CMK (cell line): ENCODE measurements at places on chromosomes 13 and 19.

DNA sequence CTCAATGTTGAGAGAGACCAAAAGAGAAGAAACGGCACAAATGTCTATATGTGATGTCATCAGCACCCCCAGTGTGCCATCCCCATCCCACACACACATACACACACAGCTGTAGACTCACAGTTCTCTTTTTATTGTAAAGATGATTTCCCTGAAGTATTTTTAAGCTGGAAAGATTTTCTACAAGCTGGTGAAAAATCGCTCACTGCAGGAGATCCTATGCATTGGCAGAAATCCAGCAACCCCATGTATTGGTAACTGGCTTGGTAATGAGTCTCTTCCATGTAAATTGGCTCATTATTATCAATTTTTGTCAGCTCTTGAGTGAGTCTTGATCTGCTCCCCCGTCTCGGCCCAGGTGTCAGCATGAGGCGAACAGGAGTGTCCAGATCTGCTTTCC lies 107.1 kb upstream of the UQCRFS1 start:
- DNase-seq: no peak

DNA sequence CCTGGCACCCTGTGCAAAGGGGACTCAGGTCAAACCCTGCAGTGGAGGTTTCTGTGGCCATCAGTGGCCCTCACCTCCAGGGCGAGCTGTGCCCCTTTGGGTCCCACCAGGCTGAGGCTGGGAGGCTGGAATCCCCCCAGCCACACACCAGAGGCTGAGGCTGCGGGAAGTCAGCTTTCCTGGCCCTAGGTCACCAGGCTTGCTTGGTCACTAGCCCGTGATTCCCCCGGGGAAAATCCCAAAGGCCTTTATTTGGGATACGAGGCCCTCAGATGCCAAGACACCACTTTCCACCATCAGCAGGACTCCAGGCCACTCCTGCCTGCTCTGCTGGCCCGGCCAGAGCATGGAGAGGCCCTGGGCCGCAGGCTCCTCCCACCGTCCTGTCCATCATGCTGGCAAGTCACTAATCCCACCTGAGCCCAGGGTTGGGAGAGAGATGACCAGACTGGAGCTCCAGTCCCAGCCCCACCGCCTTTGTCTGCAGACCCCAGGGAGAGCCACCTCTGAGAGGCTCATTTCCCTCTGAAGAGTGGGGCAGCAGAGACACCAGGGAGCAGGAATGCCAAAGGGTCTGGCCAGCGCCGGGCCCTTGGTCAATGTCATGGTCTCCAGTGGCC lies 4.7 kb downstream of the NKPD1 start:
- DNase-seq: no peak

- DNase-seq: no peak
Observed at GRCh38 chr19:2356036-2356646, 3.9 kb upstream of the TMPRSS9 start.

- DNase-seq: no peak
Observed at GRCh38 chr13:106772006-106772601, 204.2 kb upstream of the ARGLU1 start.

DNA sequence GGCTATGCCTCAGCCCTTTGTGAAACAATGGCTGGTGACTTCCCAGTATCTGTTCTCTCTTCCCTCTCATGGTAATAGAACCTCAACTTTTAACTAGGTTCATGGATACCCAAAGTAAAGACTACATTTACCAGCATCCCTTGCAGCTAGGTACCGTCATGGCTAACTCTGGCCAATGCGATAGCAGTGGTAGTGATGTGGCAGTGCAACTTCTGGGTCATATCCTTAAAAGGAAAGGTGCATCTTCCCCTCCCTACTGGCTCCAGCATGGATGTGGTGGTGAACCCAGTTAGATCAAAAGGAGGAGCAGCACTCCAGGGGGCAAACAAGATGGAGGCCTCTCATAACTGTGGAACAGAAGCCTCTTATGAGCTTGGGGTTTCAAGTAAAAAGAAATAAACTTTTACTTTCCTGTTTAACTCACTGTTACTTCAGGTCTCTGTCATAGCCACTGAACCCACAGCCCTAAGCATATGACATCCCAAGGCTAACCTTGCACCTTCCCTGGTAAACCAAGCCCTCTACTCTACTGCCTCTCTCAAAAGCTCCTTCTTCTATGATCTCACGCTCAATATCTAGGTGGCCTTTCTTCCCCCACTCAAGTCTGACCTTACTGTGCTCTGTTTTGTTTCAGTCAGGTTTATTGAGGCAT lies 104.4 kb downstream of the DOCK9 start:
- DNase-seq: no peak

DNA sequence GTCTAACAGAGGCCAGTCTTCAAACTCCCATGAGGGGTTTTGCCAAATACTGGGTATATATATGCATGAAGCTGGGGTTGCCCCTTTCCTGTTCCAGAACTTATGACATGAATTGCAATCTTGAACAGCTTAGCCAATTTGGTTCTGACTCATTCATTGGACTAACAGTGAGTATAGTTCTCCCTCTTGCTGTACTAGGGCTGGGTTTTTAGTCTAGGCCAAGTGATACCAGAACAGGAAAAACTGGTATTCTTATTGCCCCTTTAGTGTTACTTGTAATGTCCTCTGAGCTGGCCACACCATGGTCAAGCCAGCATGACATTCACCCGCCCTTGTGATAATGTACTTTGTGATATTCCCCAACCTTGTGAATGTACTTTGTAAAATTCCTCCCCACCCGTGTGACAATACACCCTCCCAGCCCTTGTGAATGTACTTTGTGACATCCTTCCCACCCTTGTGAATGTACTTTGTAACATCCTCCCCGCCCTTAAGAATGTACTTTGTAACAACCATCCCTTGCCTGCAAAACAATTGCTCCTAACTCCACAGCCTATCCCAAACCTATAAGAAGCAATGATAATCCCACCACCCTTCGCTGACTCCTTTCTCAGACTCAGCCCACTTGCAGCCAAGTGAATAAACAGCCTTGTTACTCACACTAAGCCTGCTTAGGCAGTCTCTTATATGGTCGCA lies 26.9 kb downstream of the ZNF846 start:
- no peak for DNase-seq

DNA sequence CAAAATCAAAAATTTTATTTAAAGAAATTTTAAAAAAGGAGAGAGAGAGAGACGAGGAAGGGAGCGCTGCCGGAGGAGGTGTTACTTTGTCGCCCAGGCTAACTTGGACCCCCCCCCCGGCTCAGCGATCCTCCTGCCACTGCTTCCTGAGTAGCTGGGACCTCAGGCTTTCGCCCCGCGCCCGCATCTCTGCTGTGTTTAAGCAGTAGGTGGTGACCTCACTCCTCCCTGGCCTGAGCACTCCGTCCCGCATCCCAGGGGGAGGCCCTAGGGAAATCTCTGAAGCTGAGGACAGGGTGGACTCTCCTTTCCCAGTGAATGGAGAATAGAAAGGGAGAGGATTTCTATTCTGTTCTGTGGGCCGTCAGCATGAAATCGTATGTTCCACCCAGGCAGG lies 485 bp upstream of the ZNF845 start:
- DNase-seq: no peak

GRCh38 chr13:23496255-23496654 lies 62.8 kb upstream of the SACS start:
- DNase-seq: no peak

DNA sequence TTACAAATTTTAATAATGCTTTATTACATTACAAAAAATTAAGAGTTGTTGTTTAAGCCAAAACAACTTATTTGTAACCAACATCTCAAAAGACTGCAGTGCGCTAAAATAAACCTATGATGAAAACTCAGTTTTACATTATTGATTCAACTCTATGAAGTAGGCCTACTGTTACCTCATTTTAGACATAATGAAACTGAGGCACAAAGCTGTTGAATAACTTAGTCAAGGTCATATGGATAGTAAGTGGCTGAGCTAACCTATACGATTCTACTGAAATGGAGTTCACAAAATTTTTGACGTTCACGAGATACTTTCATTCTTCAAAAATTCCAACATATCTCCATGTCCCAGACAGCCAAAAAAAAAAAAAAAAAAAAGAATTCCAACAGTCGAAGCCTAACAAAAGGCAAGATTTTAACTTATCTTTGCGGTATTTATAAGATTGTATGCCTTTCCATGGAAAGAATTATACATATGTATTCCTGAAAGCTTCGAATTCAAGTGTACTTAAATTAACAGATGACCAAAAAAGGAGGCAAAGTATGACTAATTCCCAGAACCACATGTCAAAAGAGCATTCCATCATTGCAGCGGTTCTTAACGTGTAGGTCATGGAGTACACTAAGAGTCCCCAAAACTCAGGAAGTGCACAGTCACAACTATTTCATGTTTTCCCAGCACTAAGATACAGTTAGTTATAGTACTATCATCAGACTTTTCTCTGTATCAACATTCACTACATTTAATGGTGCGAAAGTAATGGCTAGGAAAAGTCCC lies 69.4 kb downstream of the PSPC1 start:
- DNase-seq: no peak

DNA sequence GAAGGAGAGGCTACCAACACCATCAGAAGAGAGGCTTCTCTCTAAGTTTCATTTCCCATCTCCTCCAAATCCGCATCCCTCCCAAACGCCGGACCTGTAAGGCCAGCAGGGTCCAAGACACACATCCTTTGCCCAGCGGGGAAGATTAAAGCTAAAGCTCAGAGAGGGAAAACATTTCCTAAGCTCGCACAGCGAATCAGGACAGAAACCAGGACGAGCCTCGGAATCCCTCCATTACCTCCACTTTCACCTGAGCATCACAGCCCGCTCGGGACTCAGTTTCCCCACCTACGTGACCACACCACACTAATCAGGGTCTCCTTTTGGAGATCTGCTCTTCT lies 711 bp upstream of the FOSB start:
- no peak for DNase-seq

GRCh38 chr19:29233591-29233990 lies 20.6 kb upstream of the UQCRFS1 start:
- no peak for DNase-seq

- DNase-seq: no peak
Observed at GRCh38 chr19:35937345-35938281, 1.4 kb downstream of the LRFN3 start.

- DNase-seq: no peak
Observed at GRCh38 chr19:2733930-2734588, 5.8 kb downstream of the SLC39A3 start.

DNA sequence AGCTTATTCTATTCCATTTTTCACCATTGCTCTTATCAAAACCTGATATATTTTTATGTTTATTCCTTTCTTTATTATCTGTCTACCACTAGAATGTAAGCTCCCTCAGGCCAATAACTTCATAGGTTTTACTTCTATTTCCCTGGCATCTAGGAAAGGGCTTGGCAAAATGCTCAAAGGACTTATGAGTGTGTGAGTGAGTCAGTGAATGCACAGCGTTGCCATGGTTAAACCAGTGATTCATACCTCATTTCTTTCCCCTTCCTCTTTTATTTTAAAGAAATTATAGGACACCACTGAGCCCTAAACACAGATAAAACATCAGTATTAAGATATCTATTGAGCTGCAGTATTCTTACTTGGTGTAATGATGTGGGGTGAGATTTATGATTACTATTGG lies 162.1 kb downstream of the GPC6 start:
- no peak for DNase-seq

DNA sequence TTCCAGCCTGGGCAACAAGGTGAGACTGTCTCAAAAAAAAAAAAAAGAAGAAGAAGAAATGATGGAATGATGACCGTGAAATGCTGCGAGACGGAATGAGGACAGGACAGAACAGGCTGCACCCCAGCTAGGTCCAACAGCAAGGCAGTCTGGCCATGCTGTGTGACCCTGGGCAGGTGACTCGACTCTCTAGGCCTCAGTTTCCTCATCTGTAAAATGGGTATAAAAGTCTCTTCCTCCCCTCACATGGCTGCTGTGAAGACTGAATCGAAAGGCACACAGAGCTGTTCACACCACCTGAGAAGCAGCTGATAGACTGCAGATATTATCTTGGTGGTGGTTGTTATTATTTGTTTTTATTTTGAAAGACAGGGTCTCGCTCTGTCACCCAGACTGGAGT lies 22.3 kb downstream of the PTPRS start:
- no peak for DNase-seq

DNA sequence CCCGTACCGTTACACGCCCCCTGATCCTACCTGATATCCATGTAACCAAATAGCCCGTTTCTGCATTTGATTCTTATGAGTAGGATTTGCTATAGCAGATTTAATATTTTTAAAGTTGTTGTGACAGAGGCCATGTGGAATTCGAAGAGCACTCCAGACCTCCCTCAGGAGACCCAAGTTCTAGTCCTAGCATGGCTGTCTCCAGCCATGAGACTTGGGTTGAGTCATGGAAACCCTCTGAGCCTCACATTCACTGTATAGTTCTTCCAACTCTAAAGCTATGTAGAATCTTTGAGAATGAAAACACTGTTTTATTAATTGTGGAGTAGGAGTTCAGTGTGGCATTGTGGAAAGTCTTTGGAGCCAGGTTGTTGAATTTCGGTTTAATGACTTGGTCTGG lies 8.0 kb upstream of the GPR183 start:
- DNase-seq: no peak

DNA sequence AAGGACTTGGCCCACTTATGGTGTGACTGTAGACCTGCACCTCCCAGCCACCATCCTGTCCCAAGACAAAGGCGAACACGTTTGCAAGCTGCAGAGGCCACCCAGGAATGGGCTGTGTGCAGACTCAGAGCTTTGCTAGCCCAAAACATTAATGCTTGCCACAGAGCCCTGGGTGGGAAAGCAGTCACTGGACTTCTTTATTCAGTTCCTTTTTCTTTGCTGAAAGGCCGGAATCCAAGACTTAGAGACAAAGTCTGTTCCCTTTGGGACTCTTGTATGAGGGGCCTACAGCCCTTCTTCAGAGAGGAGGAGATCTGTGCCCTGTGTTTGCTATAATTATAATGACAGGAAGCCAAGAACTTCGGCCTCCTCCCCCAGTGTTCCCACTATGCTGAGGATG lies 167.8 kb downstream of the DLEU7 start:
- DNase-seq: no peak

DNA sequence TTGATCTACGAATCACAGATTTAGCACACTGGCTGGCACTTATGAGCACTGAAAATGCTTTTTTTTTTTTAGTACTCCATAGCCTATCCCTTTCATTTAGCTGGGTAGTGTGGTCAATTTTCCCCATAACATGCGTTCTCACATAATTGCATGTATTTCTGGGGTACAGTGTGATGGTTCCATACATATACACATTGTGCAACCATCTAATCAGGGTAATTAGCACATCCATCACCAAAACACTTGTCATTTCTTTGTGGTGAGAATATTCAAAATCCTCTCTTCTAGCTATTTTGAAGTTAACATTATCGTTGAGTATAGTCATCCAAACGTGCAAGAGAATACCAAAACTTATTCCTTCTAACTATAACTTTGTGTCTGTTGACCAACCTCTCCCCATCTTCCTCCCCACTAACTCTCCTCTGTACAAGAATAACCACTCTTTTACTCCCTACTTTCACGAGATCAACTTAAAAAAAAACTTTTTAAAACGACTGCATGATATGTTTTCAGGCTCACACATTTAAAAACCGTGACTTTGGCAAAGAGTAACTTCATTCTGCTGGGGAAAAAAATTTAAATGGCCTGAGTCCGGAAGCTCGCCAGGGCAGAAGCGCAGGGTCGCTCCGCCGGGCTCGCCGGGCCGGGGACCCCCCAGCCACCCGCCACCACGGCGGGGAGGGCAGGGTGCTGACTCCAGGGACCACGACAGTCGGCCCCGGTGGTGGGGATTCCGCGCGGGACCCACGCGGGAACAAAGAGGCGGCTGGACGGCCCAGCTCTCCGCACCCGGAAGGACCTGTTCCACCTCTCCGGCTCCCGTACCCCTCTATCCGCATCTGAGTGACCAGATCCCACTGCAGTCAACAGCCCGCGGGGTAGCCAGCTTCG lies 868 bp upstream of the UBAC2 start:
- no peak for DNase-seq

GRCh38 chr13:23212671-23213070 lies 31.9 kb downstream of the SGCG start:
- no peak for DNase-seq

- DNase-seq: no peak
Observed at GRCh38 chr13:22470075-22470474, 710.7 kb upstream of the SGCG start.
